Stimulated activated CD4-positive, alpha-beta T cell treated with anti-CD3 and anti-CD28 coated beads, Interleukin-2, amount 100 ng/mL, for 24 hours (primary cell): ENCODE measurements at places on chromosomes 5 and 9.

DNA sequence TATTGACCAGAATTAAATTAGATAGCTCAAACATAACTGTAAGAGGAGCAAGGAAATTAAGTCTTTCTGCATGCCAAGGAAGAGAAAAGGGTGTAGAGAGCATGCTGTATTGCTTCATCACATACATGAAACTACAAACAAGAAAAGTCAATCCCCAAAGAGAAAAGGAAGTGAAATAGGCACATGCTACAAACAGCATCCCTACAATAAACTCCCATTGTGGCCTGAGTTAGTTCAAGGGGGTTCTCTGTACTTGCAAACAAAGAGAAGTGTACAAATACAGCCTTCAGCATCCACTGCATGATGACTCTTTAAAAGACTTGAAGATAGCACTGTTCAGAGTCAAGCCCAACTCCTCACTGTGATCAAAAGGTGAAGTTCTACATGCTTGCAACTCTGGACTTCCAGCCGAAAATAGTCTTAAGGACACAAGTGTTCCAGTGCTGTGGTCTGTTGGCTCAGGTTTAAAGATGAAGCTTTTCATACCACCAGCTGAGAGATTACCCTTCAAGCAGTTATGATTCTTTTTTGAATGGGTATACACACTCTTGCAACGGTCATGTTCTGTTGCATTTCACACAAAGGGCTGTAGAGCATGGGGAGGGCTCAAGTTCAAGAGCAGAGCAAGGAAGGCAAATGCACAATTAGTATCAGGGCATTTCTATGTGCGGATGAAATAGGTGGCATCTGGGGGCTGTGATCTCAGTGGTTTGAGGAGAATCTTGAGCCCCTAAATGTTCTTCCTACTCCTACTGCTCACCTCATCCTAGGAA, 534.5 kb downstream of the EBF1 start:
- no peak for DNase-seq

DNA sequence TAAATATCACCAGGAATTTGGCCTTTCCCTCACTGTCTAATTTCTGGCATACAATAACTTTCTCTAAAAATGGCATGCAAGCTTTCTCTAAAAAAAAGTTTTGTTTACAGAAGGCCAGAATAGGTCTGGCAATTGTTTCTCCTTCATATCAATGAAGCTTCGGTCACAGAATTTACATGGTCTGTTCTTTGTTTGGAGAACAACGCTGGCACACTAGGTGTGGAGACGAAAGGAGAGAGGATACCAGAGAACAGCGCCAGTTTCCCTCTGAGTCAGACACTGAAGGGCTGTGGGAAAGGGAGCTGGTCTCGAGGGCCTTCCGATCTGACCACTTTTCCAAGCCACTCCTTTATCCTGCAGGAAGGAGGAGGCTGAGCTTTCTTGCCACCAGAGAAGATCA, 60.1 kb upstream of the ITGA1 start:
- DNase-seq = no peak

GRCh38 chr9:35254237-35254636, 92.4 kb downstream of the UNC13B start:
- DNase-seq = no peak

DNA sequence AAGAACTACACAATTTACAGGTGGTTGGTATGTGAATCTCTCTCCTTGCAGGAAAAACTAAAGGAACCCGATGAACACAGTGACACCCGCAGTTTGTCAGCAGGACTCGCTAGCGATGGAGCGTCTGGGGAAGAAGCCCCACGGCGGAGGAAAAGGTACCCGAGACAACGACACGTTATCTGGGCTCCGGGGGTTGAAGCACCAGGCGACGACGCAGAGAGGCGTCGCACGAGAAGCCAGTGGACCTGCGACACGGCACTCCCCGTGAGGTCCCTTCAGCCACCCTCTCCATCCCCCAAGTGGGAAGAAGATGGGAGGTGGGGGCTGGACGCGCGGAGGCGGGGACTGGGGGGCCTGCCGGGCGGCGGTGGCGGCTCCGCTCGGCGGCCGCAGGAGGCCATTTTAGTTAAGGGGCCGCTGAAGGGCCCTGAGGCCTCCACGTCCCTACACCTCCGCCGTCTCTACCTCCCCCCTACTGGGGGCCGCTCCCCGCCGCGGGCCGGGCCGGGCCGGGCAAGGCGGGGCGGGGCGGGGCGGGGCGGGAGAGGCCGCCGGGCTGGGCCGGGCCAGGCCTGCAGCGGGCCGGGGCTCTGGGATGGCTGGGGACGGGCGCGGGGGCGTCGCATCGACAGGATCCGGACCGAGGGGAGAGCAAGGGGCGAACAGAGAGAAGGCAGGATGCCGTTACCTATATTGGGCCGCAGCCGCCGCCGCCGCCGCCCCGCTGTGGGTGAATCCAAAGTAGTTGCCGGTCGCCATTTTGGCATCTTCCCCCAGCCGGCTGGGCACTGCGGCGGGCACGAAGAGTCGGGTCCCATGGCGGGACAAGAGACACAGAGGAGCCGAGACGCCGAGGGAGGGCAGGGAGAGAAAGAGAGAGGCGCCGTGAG, 754 bp downstream of the ZFR start:
- peak; percentile 57 for DNase-seq

DNA sequence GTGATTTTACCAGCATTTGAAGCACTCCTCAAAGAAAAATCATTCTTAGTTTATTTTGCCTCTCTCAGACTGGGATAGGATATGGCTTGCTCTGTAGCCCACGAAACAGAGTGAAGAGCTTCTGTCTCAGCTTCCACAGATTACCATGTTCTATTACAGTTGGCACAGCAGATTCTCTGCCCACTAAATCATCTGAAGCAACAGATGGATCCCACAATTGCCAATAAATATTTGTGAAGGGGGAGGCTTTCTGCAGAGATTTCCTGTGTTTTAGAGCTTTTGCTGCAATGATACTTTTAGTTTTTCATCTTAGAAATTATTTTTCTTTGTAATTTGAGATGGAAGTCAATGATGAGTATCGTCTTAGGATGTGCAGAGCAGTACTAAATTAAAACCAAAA, 12.3 kb upstream of the MAP3K1 start:
- no peak for DNase-seq

DNA sequence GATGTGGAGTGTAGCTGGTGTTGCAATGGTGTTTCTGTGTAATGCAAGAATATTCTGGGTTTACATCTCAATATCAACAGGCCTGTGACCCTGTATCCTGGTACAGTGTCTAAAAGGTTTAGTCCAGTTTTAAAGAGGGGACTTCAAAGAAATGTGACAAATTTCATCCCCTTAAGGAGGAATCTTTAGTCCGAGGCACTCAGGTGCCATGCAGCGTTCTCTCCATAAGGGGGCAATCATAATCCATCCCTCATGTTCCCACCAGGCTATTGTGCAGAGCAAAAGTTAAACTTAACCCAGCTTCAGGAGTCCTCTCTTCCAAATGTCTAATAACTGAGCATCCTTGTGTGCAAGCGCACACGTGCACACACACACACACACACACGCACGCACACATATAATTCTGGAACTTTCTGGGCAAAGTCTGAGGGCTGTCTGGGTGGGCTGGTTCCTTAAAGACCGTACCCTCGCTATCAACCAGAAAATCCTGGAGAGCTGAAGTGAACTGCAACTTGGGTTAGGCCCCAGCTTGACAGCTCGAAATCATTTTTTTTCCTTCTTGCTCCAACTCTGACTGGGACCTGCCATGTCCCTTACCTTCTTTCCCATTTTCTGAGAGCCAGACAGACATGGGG, 46.0 kb downstream of the CRB2 start:
- no peak for DNase-seq
